AG09319 (cell line): ENCODE measurements at places on chromosomes 11 and 22.

DNA sequence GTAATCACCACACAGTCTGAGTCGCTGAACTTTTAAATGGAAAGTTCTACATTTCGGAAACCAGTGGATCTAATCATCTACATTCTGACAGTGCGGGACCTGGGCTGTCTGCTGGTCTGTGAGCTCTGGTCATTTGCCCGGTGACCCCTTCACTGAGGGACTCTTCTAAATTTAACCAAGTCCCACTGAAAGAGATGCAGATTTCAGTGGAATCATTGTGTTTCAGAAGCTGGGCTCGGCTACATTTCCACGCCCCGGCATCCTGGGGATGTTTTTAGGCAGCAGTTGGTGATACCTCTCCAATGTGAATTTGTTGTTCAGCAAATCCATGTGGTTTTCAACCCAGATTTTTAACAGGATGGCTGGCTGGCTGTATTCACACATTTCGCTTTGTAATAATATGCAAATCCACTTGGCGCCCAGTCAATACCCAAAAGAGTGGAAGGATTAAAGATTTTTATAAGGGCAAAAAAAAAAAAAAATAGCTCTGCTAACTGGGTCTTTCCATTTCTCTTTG, 145.5 kb upstream of the RASSF10 start:
- no peak for DNase-seq

GRCh38 chr22:50167689-50168489, 2.6 kb upstream of the PANX2 start:
- DNase-seq = no peak

DNA sequence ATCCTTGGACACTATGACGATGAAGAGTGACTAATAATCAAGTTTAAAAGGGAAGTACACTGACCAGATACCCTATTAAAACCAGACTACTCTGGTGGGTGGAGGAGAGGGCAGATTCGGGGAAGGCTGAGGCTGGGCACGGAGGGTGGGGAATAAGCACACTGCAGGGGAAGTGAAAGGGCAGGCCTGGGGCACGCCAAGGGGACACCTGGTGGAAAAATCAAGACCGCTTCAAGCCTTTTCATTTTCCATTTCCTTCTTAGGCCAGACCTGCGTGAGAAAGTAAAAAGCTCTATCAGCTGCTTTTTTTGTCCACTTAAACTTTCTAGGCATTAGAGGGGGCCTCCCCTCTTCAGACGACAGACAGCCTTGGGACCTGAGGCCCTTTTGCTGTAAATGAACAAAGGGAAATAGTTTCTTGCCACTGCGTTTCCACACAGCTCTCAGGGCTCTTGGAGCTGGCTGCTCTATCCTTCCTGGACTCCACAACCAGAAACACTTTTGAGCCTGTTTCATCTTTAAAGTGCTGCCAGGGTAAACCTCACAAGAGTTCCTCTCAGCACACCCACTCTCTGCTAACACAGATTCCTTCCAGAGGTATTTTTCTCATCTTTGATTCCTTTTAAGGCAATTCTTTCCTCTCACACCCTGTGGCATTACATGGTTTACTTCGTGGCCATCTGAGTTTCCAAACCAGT, 25.0 kb upstream of the SERPIND1 start:
- DNase-seq = no peak

DNA sequence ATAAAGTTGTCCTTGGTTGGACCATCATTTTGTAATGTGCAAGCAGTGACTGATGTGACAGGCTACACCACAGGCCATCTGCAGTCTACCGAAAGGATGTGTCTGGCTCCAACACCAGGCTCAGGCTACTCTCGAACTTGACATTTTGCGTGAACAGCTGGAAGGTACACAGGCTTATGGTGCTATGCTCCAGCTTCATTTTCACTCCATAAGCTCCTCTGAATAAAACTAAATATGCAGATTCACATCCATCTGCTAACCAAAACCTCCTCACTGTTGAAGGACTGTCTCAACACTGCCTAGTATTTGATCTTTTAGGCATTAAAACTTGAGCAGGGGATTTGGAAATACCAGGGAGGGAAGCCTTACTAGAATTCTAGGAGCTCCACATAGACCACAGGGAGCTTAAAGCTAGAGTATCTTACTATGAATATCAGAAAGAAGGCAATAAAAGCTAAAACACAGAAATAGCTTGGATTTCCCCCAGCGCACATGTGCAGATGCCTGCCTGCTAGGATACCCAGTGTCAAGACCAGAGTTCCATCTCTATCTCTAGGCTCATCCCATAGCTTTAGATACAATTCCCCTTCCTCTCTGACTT, 383.9 kb upstream of the FAT3 start:
- DNase-seq = no peak

- DNase-seq = no peak
These were observed 13.5 kb downstream of the SCN3B start for GRCh38 chr11:123640677-123641494.

GRCh38 chr11:92965196-92965595, 4.3 kb upstream of the MTNR1B start:
- no peak for DNase-seq

DNA sequence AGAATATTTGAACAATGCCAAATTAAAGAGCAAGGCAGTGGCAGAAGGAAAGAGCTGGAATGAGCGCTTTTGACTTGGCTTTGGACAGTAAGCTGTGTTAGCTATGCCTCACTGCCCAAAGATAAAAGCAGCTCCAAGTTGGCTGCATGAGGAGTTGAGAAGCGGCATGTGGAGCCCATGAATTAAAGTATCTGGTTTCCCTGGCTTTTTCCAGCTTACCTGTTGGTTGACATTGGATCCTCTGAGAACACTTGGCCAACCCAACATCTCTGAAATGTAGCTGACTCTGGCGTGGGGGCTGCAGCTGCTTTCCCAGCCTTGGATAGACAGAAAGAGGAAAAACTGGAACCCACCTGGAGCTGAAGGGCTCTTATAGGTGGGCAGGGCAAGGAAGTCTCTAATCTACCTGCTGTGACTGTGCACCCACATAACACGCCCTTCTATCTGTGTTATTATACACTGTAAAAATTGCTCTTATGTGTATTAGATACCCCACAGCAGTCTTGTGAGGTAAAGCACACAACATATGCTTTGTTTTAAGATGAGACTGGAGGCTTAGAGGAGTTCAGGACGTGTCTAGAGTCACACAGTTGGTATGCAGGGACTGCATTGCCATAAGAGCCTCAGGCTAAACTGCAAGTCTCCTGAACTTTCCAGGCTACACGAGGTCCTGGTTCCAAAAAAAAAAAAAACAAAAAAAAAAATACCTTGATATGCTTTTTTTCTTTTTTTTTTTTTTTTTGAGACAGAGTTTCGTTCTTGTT, 5.8 kb downstream of the UBASH3B start:
- DNase-seq = peak; percentile 67

DNA sequence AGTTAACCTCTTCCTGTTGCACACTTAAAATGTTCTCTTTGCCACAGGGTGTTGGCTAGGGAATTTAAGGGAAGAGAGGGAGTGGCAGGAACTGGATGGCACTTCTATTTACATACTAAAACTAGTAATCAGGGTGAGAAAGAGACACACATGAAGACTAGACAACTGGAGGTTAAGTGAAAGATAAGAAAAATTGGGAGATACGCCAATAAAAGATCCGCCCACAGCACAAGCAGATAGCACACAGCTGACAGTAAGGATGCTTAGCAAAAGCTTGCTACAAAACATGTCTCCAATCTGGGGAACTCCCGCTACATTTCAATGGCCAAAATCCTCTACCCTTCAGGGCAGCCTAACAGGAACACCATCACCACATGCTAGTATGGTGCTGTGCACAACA, 12.8 kb downstream of the CPSF7 start:
- DNase-seq = no peak

- DNase-seq = no peak
These were observed 12.5 kb downstream of the CDPF1 start for GRCh38 chr22:46237453-46238124.

DNA sequence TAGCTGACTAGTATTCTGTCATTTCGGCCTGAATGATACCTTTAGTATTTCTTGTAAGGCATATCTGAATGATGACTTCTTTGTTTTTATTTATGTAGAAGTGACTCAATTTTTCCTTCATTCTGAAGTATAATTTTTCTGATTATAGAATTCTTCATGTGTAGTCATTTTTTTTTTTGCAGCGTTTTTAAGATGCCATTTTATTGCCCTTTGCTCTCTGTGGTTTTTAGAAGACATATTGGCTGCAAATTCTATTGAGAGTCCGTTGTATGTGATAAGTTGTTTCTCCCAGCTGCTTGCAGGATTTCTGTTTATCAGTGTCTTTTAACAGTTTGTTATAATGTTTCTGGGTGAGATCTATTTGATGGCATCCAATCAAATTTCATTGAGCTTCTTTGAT, 1224.8 kb downstream of the JRKL start:
- no peak for DNase-seq

- DNase-seq = no peak
These were observed 24.4 kb downstream of the SHANK3 start for GRCh38 chr22:50696799-50697561.

- DNase-seq = no peak
These were observed 38.4 kb downstream of the DRD2 start for GRCh38 chr11:113436672-113437252.
